ENCODE measurements at places on chromosomes 1 and 21.

GRCh38 chr1:173997791-173998190 is 24.4 kb downstream of the RC3H1 start:
- no peak for DNase-seq

DNA sequence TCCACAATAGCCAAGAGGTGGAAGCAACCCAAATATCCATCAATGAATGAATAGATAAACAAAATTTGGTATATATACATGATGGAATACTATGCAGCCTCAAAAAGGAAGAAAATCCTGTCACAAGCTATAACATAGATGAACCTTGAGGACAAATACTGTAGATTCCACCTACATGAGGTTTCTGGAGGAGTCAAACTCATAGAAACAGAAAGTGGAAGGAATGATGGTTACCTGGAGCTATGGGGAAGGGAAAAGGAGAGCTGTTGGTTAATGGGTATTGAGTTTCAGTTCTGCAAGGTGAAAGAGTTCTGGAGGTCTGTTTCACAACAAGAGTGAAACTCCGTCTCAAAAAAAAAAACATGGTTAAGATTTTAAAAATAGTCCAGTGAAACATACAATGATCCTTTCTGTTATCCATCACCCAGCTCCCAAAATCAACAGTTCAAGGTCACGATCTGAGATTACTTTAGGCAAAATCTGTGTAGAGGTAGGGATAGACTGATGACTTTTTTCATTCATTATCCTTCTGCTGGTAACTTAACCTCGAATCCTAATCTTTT is 80.8 kb upstream of the HNRNPU start:
- no peak for DNase-seq

DNA sequence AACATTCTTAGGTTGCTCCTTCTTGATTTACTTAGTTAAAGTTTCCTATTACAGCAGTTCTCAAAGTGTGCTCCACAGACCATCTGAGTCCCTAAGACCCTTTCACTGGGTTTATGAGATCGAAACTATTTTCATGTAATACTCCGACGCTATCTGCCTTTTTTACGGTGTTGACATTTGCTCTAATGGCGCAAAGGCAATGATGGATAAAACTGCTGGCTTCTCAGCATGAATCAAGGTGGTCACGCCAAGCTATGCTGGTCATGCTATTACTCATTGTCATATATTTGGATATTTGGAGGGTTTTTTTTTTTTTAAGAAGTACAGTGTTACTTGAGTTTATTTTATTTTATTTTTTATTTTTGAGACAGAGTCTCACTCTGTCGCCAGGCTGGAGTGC is 235.1 kb downstream of the KIF26B start:
- DNase-seq = no peak

DNA sequence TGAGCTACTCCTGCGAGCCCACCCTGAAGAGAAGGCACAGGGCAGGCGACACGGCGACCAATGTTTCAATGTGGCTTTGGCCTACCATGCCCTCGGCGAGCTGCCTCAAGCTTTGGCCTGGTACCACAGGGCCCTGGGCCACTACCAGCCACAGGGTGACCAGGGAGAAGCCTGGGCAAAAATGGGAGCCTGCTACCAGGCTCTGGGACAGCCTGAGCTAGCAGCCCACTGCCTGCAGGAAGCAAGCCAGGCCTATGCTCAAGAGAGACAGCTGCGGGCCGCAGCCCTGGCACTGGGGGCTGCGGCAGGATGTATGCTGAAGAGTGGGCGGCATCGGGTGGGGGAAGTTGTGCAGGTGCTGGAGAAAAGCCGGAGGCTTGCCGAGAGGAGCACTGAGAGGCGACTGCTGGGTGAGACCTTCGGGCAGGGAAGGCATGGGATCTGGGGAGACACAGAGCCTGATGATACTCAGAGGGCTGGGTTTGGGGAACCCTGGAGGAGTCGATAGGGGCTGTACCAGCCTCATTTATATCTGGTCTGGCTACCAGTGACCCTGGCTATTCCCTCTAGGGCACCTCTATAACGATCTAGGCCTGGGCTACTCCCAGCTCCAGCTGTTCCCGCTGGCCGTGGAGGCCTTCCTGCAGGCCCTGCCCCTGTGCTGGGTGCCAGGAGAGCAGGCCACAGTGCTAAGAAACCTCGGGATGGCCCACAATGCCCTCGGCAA is 2.3 kb downstream of the TTC24 start:
- DNase-seq = no peak

- DNase-seq = no peak
These were observed 45.4 kb upstream of the FOXO6 start for GRCh38 chr1:41315871-41316270.

GRCh38 chr1:244283772-244284171 is 167.9 kb downstream of the ADSS2 start:
- DNase-seq = no peak

DNA sequence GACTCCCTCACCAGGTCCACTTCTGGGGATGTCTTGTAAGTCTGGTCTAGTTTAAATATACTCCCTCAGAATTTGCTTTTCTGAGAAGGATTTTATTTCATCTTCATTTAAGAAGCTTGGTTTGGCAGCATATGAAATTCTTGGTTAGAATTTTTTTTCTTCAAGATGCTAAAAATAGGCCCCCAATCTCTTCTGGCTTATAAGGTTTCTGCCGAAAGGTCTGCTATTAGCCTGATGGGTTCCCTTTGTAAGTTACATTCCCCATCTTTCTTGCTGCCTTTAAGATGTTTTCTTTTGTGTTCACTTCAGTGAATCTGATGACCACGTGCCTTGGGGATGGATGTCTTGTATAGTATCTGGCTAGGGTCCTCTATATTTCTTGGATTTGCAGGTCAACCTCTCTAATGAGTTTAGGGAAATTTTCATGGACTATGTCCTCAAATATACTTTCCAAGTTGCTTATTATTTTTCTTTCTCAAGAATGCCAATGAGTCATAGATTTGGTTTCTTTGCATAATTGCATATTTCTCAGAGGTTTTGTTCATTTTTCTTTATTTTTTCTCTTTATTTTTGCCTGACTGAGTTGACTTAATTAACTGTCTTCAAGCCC is 19.4 kb downstream of the TCP10L start:
- DNase-seq = no peak

DNA sequence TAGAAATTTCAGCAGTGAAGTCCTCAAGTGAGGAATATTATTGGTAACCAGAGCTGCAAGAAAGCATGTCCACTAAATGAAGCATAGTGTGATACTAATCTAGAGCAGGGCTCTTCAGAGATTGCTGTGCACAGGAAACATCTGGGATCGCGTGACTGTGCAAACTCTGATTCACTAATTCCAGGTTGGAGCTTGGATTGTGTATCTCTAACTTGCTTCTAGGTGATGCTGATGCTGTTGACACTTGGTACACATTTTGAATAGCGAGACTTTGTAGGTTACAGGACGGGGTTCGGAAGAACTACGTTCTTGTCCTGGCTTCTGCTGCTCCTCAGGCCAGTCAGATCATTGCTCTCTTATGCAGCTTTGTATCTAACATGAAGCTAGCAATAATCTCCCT is 66.5 kb downstream of the PRRX1 start:
- DNase-seq = no peak

- DNase-seq = no peak
These were observed 561.8 kb upstream of the ADAMTS5 start for GRCh38 chr21:27528697-27529096.

- DNase-seq = no peak
These were observed 162.9 kb upstream of the FGGY start for GRCh38 chr1:59133997-59134396.

DNA sequence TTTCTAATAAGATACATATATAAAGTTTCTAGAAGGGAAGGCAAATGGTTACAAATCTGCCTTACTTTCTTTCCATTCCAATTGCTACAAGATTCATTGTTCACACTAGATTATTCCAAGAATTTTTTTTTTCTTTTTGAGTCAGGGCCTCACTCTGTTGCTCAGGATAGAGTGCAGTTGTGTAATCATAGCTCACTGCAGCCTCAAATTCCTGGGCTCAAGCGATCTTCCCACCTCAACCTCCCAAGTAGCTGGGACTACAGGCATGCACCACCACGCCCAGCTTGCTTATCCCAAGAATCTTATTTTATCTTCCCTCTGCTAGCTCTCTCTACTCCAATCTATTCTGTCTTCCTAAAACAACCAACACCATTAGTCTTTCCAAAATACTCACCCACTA is 81.8 kb downstream of the KIAA0319L start:
- no peak for DNase-seq

- no peak for DNase-seq
These were observed 109.2 kb upstream of the SERTAD4 start for GRCh38 chr1:210123383-210123782.

DNA sequence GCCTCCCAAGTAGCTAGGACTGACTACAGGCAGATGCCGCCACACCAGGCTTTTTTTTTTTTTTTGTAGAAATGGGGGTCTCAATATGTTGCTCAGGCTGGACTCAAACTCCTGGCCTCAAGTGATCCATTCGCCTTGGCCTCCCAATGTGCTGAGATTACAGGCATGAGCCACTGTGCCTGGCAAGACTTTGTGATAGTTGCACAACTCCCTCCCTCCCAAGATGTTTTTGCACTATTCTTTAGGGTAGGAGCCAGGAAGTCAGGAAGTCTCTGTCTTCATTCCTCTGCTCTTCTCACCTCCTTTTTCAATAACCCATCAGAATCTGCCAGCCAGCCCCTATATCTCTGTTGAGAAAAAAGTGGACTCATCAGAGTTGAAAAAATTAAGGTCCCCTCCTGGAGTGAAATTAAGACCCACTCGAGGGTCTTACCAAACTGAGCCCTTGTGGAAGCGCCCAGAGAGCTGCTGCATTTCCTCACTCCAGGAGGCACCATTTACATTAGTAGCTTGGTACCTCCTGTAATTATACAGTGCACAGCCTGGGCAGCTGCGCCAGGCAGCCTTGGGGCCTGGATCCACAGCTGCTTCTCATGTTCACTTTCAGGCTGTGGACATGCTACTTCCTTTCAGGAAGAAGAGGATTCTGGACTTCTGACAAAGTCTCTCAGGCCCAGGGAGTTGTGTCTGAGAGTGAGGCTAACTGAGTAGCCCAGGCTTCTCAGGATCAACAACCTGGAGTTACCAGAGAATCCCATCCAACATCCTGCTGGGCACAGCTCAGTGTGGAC is 24.0 kb downstream of the TCEA3 start:
- DNase-seq = no peak

DNA sequence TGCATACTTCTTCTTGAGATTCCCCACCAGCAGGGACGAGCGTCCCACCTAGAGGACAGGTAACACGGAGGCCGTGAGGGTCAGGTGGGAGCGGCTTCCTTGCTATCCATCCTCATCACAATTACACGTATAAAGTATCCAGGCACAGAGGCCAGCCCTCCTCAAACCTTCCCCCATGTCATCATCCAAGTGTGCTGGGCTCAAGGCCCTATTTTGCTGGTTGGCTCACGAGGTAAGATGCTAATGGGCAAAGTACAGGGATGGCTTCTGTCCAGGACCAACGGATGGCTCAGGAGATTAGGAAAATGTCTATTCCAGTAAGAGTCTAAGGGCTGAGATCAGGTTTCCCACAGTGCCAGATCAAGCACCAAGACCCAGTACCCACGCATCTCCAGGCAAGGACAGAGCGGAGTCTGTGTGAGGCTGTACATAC is 11.5 kb upstream of the A3GALT2 start:
- no peak for DNase-seq

- no peak for DNase-seq
These were observed 37.1 kb downstream of the CCN1 start for GRCh38 chr1:85617633-85618100.

DNA sequence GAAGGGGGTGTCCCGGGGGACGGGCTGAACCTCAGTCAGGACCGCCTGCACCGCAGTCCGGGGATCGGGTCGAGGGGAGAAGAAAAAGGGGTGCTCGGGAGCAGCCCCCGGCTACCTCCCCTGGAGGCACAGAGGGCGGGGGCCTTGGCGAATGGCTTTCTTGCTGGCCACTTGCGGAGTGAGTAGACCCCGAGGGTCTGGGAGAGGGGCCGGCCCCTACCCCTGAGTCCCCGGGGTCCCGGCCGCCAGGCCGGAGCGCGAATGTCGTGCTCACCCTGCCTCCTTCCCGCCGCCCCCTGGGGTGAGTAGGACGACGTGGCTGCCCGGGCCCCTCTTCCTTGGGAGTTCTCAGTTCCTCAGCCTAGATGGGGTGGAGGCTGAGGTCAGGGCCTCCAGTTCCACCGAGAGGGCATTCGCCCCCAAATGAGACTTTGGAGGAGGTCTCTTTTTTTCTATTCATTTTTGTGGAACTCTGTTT is 113.0 kb downstream of the OSBPL9 start:
- no peak for DNase-seq

DNA sequence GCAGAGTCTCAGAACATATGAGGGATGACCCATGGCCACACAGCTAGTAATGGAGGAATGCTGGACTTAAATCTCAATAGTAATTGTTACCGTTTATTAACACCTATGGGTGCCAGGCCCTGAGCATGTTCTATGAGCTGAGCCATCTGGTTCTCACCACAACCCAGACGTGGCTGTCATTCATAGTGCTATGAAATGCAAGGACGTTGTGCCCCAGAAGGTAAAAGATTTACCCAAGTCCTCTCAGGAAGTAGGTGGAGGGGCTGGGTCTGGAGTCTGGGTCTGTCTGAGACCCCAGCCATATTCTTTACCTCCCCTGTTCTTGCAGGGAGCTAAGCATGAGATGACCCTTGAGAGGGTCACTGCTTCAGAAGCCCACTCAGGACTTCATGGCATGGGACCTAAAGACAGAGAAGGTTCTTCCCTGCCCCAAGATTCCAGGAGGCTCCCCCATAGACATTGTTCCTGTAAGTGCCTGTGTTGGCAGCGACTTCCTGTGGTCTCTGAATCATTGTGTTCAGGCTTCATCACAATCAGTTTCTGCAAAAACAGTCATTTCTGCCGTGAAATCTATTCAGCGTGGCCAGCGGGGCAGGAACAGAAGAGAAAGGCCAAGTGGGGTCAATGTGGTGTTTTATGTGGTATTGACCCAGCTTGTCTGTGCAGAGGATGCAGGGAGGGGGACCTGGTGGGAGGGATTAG is 475.4 kb downstream of the PTPRU start:
- no peak for DNase-seq

DNA sequence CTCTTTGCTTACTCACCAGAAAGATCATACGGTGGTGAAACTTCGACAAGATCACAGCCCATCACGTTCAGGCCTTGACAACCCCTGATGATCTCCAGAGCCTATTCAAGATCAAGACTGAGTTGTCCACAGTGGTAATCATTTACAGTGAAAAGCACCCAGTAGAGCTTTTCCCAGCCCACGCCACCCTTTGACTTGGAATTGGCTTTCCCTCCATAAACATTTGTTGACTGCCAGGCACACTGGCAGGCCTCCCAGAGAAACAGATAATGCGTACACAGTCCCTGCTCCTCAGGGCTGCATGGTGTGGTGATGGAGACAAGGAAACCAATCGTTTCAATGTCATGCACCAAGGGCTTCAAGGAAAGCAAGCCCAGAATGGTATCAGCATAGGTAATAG is 10.1 kb downstream of the AGMAT start:
- no peak for DNase-seq

DNA sequence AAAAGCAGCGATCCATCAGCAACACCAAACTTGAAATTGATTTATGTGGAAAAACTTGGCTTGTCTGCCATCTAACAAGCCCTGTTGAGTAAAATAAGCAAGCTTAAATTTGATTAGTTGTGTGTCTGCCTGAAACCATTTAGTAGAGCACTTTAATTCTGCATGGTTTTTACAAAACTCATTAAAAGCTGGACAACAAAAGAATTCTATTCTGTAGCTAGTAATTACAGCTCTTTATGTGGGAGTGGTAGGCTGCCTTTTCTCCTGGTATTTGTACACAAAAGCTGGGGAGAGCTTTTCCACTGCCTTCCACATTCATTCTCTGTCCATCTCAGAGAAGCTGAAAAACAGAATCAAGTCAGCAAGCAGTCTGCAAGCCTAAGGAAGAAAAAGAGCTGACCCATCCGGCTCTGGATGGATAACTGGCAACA is 1.7 kb downstream of the ETS2 start:
- no peak for DNase-seq

- no peak for DNase-seq
These were observed 32.4 kb downstream of the PSMG1 start for GRCh38 chr21:39150877-39151276.

Measured in substantia nigra (tissue), 51 donors.